AML-193 (cell line): ENCODE measurements at places on chromosomes 4 and X.

DNA sequence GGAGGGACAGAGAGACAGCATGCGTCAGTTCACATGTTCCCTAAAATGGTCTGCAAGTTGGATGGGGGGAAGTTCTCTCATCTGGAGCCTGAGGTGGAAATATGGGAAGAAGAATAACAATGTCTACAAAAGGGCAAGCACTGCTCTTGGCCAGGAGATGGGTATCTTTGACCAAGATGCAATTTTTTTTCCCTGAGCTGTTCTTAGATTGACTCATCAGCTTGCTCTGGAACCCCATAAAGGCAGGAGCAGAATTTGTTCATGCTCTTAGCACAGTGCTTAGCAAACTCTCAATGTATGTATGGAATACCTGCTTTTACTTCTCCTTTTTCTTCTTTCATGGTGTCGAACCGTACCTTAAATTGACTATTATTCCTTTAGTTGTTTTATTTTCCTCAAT is 90.5 kb upstream of the ZNF827 start:
- no peak for DNase-seq

GRCh38 chr4:27176400-27176799 is 315.8 kb downstream of the STIM2 start:
- no peak for DNase-seq

DNA sequence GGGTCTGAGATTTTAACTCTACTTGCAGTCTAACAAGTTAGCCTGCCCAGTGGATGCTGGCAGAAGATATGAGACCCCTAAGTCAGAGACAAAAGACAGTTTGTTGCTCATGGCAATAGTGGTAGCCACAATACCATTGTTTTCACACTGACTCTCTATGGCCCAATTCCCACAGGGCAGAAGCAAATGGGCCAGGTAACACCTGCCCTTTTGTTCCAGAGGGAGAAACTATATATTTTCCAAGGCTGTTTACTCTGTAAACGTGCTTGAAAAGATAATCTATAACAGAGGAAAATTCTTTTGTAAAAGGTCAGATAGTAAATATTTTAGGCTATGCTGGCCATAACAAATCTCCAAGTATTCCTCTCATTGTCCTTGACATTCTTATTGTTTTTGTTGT is 57.2 kb upstream of the NPNT start:
- no peak for DNase-seq

GRCh38 chr4:52925531-52925968 is 63.4 kb downstream of the RASL11B start:
- no peak for DNase-seq

DNA sequence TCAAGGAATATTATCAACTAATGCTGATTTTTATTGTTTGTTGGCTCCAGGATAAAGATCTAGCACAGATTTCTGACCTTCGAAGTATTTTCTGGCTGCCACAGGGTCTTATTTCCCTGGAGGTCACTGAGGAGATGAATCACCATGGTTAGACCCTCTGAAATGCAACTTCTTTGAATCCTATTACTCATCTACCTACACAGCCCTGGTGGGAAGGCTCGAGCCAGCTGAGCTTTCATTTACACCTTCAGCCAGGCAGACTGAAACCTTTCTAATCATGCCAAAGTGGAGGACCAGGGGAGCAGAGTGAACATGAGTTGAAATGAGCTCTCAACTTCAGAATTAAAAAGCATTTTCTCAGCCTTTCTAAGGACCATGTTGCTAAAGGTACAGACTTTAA is 130.5 kb downstream of the SMIM20 start:
- DNase-seq = no peak

DNA sequence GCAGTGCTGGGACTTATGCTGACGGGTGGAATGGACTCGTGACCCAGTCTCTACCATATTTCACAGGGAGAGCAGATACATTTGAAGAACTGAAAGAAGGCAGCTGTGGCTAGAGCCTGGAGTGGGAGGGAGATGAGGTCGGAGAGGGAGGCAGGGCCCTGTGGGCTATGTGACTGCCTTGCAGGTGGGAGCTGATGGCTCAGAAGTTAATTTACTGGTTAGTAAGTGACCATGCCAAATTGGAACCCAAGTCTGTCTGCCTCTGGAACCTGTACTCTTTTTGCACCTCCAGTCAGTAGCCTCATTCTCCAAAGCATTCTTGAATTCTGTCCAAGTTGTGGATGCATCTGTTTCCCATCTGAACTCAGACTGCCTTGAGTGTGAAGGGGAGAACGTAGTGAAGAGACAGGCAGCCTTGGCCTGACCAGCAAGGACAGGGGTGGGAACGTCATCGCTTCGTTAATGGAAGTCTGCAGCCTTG is 92.3 kb downstream of the REPS2 start:
- no peak for DNase-seq
